ENCODE measurements at places on chromosomes 2 and 18.

DNA sequence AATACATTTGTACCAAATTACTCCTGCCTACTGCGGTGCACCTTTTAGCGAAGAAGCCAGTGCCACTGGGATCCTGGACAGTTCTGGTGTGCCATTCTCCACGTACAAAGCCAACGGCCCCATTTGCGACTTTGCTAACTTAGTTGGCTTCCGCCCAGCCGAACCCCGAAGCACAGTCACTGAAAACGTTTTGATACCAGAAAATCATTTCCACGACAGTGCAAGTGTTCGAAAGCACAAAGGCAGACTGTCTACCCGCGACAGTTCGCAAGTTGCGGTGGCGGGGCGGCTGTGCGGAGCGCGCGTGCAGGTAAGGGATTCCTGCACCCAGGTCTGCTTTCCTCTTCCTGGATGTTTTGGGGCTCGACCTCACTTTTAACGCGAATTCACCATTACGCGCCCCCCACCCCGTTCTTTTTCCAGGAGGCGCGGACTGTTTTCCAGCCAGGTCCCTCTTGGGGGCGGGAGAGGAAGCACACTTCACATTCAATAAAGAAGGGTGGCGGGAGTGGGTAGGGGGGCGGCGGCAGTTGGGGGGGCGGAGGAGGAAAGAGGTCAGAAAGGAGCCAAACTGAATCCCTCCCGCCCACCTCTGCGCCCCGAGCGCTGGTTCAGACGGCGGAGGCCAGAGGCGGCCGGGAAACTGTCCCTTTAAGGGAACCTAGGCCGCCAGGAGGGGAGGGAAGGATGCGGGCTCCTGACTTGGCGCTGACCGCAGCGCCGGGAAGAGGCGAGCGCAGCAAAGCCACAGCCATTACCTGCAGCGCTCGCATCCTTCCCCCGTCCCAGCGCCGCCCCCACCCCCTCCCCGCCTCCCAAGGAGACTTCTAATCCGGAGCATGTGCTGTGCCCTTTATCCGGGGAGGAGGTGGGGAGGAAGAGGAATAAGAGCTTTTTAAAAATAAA is 107.4 kb upstream of the KCTD1 start:
- DNase-seq = no peak

DNA sequence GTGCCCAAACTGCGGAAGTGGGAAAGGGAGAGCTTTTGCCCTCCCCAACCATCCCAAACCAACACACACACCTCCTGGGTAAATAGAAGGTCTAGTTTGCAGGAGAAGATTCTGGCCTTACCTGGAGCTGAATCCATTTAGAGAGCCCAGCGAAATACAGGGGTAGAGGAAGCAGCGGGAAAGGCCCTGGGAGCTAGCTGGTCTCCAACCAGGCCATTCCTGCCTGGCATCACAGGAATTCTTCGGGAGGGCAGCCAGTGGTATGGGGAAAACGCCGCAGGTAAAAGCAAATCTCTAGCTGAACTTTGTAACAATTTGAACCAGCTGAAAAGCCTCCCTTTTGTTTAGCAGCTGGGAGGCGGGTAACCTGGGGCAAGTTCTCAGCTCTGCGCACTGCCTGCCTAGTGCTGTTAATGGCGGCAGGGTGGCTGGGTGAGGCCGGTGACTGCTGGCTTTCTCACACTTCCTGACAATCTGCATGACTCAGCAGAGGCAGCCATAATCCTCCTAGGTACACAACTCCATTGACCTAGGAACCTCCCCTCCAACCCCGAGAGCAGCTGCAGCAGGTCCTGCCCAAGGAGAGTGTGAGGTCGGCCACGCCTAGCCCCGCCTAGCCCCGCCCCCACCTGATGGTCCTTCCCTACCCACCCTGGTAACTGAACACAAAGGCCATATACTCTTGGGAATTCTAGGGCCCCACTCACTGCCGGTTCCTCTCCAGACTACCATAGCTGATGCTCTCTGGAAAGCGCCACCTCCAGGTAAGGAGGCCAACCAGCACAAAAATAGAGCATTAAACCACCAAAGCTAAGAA is 483.8 kb upstream of the REG3G start:
- DNase-seq = no peak

DNA sequence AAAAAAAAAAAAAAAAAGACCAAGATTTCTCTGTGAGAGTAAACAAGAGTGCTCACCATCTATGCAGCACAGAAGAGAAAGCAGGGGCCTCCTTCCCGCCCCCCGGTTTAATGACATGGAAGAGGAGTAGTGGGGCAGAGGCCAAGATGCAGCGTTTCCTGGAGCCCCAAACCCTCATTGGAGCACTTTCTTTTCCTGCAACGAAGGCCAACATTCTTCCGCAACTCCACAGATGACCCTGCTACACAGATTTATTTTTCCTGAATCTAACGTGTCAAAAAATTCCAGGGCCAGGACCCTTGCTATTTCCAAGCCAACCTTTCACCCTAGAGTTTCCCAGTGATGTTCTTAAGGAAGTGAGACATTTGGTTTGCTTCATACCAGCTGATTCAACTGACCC is 189.6 kb downstream of the MIB1 start:
- DNase-seq = no peak

DNA sequence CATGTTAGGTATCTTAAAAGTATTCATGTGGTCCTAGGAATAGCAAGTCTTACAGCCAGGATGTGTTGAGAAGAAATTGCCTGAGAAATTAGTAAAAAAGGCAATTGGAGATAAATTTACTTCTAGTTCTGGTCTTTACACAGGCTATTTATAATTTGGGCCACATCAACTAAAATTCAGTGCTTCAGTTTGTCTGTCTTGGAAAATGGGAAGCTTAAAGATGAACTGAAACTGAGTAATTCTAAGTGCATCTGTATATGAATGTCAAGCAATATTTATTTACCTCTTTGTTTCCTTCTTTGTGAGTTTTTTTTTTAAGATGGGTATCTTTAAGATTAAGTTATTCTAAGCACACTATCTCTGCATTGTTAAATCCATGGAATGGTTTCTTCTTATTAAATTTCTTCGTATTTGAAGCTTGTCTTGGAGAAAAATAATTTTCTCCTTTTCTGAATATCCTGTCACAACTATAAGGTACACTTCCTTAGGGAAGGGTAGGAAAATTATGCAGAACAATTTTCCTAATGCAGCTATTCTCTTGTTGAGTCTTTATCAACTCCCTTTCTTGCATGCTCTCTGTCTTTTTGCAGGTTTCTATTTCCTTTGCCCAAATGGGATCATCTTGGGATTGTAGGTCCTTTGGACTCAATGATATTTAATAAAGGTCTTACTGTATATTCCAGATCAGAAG is 39.7 kb upstream of the MMADHC start:
- DNase-seq = no peak

GRCh38 chr2:64698668-64699444 is 45.1 kb upstream of the SERTAD2 start:
- DNase-seq = peak; percentile 77

GRCh38 chr2:16080516-16080915 is 140.2 kb downstream of the MYCN start:
- DNase-seq = no peak

GRCh38 chr2:32289165-32289999 is 11.7 kb downstream of the YIPF4 start:
- peak; percentile 36 for DNase-seq

DNA sequence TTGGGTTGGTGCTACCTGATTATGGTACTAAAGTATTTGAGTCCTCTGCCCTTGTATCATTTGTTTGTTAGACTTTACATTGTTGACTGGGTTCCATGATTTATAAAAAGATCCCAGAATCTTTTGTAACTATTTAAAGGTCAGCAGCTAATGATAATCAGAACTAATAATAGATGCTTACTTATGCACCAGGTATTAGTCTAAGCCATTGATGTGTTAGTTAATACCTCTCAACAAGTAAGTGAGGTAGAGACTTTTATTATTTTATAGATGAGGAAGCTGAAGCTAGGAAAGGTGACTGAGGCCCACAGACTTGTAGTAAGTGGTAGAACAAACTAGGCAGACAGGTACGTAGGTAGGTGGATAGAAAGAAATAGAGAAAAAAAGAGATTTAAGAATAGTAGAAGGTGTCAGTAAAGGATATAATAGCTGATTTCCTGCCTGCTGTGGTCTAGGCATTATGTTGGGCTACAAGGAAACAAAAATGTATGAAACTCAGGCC is 68.1 kb downstream of the CRIM1 start:
- no peak for DNase-seq

GRCh38 chr18:63757541-63757940 is 17.7 kb upstream of the SERPINB7 start:
- DNase-seq = no peak

DNA sequence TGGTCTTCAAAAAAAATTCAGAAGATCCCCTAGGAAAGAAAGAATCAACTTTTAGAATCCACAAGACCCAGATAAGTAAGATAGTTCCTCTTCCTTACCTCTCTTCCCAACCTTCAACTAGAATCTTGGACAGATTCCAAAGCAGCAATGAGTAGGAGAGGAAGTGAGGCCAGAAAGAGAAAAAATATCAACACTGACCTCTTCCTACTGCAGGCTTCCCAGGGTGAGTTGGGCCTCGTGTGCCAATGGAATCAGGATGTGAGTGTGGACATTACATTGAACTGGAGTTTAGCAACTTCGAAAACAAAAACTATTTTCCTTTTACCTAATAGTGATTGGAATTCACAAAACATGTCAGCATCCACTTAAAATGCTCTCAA is 102.5 kb upstream of the PIEZO2 start:
- DNase-seq = no peak

- DNase-seq = no peak
Measured at GRCh38 chr18:37524139-37524497, 41.5 kb downstream of the CELF4 start.

DNA sequence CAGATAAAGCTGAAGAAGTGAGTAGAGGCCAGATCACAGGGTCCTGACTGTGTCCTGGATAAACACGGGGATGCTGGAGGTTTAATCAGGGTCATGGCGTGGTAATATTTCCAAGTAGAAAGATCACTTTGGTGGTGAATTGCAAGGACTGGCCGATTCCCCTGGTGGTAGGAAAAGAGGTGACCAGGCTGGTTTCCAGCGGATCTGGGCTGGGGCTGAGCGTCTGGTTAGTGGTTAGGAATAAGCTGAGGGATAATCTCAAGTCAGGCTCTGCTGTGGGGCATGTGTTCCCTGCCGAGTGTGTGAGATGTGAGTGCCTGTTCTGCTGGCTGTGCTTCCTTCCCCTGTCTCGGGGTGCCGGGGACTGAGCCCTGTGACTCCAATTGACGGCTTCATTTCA is 484.0 kb downstream of the TSN start:
- no peak for DNase-seq

GRCh38 chr2:33230195-33230594 is 246.3 kb upstream of the RASGRP3 start:
- no peak for DNase-seq

GRCh38 chr2:216664593-216665034 is 30.7 kb downstream of the IGFBP5 start:
- DNase-seq = no peak

DNA sequence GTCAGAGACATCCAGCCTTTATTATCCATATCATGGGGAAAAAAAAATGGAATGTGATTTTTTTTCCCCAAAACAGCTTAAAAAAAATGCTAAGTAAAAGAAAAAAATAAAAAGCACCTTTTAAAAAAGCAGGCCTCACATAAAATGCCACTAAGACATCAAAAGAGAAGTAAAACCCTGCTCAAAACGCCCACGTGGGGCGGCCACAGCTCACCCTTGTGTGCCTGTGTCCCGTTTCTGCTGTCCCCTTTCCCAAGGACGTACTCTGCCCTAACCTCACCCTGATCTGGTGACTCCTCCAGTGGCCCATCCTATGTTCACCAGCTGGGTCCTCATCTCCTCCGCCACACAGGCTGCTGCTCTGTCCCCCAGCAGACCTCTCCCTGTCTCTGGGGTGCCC is 125.4 kb downstream of the NEDD4L start:
- DNase-seq = no peak
